Foreskin keratinocyte (primary cell): ENCODE measurements at places on chromosomes 7 and 10. TPM values are rescaled to one million over a fixed set of nuclear protein-coding genes. Genes with fewer than 3 reads are reported as not detected.
A peak's percentile ranks its signal among the peaks of the same experiment; 100 is the strongest.

Gene LGI1
- polyA plus RNA-seq = not detected in 2 replicates

- no peak for DNase-seq
These were observed 527.8 kb downstream of the MDFIC start for GRCh38 chr7:115449689-115450088.

Gene PON1
- polyA plus RNA-seq = not detected in 2 replicates

DNA sequence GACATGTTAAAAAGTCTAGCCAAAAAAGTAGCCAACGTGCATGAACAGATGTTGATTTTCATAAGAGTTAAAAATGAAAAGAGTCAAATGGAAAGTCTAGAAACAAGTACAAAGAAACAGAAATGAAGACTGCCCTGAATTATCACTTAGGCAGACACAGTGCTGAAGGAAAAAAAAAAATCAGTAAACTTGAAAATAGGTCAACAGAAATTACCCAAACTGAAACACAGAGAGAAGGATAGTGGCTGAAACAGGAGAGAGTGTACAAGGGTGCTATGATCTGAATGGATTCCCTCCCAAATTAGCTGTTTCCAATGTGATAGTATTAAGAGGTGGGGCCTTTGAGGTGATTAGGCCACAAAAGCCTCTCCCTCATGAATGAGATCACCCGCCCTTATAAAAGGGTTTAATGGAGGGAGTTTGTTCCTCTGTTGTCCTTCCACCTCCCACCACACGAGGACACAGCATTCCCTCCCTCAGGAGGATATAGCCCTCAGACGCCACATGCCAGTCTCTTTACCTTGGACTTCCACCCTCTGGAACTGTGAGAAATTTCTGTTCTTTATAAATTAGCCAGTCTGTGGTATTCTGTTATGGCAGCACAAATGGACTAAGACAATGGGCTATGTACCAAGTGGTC, 249.7 kb downstream of the AHR start:
- no peak for DNase-seq

Gene SLC26A5
- polyA plus RNA-seq = not detected in 2 replicates

GRCh38 chr7:82441669-82442478, 1.7 kb downstream of the CACNA2D1 start:
- peak; percentile 62 for DNase-seq

GRCh38 chr7:48964074-48964473, 39.7 kb downstream of the CDC14C start:
- peak; percentile 1 for DNase-seq

DNA sequence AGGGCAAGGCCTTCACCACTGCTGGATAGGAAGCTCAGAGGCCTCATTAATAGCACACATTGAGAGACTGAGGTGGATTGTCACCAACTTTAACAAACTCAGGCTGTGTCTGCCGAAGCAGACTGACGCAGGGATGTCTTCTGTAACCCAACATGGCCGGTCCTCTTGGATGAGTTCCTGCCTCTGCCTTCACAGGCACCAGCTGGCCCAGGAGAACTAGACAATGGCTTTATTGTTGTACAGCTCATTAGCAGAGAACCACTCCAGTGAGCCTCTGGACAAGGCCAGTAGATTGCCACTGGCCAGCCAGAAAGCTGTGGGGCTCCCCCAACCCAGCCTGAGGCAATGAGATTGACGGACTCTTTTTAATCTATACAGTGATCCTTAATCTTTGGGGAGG, 9.4 kb downstream of the NODAL start:
- DNase-seq = no peak

Gene INA
- 0.70 and 1.0 TPM in 2 replicates for polyA plus RNA-seq
